Naive thymus-derived CD8-positive, alpha-beta T cell (primary cell): ENCODE measurements at places on chromosomes 1 and 21. TPM values are rescaled to one million over a fixed set of nuclear protein-coding genes. Genes with fewer than 3 reads are reported as not detected.

CELA3B gene
- not detected for total RNA-seq

- DNase-seq: no peak
These were observed 40.2 kb upstream of the NLRP3 start for GRCh38 chr1:247375747-247376146.

DNA sequence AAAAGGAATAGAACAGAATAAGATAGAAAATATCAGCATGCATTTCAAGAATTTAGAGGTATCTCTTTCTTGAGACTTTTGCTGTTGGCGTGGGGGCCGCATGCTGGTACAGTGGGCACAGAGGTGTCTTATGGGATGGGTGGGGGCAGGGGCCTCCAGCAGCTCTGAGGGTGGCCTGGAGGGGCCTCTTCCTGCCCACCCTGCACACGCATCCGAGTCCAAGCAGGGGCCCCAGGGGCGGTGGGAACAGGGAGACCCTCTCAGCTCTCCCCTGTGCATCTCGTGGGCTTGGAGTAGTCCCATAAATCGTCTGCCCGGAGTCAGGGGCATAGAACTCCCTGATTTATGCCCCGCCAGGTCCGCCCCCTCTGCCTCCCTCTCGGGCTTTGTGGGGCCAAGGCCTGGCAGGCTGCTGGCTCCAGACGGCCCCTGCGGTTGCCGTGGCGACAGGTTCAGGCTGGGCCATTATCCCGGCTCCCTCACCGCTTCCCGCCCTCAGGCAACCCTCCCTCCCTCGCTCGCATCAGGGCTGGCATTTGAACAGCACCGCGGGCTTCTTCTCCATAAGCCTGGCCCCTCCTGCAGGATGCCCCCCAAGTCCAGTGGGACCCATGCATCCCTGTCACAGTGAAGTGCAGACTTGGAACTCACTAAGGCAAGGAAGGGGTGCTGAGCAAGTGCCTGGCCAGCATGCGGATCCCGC lies 133.2 kb upstream of the ZBTB40 start:
- DNase-seq: no peak

- no peak for DNase-seq
These were observed 5.1 kb upstream of the LHX9 start for GRCh38 chr1:197911857-197912696.

DNA sequence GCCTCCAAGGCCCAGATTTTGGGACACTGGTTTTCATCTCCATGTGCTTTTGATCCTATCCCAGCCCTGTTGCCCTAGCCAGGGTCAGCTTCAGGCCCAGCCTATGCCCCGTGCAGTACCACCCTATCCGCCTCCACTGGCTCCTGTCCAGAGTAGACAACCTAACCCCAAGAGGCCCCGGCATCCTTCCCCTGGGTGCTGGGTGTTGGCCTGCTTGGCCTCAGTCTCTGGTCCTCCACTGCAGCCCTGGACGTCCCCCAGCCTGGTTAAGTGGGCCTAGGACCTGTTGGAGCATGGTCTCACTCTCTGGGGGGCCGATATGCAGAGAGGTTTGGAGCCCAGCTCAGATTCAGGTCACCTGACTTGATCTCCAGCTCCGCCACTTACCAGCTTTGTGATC lies 1.6 kb downstream of the CSF3R start:
- DNase-seq: no peak

GRCh38 chr1:109807822-109808680 lies 44.3 kb upstream of the EPS8L3 start:
- DNase-seq: no peak

DNA sequence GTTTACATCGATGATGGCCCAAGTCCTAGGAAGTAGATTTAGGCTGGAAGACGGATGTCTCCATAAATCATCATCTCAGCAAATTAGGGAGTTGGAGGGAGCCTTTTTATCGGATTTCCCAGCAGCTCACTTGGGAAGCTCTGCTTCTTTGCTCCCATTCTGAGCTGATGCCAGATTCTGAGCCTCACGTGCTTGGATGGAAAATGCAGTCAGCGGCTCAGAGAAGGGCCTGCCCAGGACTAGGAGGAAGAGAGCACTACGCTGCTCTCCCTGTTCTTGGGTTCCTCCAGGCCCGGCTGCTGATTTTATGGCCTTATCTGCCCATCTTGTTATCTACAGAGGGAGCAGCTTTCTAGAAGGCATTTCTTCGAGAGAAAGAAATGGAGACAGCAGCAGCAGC lies 42.0 kb downstream of the UBIAD1 start:
- DNase-seq: no peak

DNA sequence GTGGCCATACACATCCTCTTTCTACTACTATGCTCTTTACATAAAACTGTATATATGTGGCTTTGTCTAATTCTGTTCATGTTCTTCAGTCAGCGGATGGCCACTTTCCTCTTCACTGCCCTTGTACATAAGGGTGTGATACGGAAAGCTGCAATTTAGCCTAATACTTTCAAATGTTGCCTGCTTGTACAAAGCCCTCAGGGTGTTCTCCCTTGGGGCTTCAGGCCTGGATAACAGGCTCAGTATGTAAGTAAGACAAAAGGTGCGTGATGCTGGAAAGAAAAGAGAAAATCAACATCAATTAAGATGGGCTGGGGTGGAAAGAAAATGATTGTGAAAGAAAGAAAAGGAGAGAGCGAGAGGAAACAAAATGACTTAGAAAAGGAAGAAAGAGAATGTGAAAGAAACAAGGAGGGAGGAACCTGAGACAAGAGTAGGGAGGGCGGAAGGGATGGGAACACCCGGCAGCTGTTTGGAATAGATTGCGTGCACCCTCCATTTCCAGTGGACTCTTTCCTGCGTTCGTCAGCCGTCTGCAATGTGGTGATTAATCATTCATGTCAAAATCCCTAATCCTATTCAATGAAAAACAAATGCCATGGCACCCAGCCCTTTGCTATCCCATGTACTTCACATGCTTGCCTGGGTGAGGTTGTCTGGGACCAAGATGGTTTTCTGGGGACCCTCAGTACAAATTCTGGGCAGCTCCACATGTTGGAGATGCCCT lies 553.6 kb downstream of the NUF2 start:
- DNase-seq: no peak

- DNase-seq: no peak
These were observed 367.9 kb upstream of the DUSP10 start for GRCh38 chr1:222109836-222110235.
